Neural progenitor cell (in vitro differentiated cells): ENCODE measurements at places on chromosomes 11 and 22. TPM values are rescaled to one million over a fixed set of nuclear protein-coding genes. Genes with fewer than 3 reads are reported as not detected.

- no peak overlapping the region for H3K27ac ChIP-seq
- no peaks in the 10 kb centered on the region for H3K36me3 ChIP-seq
- no peaks in the 10 kb centered on the region for H3K27me3 ChIP-seq
- peaks cover 6% of the 10 kb centered on the region for H3K4me1 ChIP-seq
- DNase-seq = no peak
Observed at GRCh38 chr11:70159627-70160570, 43.2 kb upstream of the FADD start.

DNA sequence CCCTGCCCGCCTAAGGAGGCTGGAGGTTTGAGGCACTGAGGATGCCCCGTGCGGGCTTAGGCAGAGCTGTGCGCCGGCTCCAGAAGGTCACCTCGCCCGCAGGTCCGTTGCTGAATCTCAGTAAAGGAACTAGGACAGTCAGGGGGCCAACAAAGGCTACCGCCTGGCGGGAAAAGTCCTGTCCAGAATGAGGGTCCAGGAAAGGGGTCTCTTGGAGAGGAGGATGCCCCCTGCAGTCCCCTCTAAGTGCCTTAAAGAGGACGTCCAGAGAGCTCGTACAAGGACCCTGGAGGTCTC lies 548 bp downstream of the PVALB start:
- DNase-seq = peak; percentile 45
- no peak overlapping the region for H3K27ac ChIP-seq
- peak overlapping the region; percentile 60 for H3K4me3 ChIP-seq
- H3K27me3 ChIP-seq = peaks cover 79% of the 10 kb centered on the region

DNA sequence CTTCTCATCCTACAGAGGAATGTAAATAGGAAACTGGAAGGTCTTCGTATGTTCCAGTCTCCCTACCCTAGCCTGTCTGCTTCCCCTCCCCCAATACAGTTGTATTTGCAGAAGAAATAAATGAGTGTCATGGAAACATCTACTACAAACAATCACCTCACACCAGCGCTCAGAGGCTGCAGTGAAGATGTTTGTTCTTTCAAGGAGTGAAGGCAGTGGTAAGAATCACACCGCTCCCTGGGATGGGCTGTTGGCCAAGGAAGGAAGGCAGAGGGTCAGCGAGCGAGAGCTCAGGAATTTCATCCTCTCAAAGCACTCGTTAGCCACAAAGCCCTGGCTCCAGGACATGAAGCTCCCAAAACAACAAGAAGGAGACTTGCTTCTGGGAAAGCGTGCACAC lies 1.1 kb upstream of the IGSF9B start:
- H3K27me3 ChIP-seq = peaks cover 78% of the 10 kb centered on the region
- H3K27ac ChIP-seq = no peak overlapping the region
- no peaks in the 10 kb centered on the region for H3K36me3 ChIP-seq
- DNase-seq = no peak

- no peaks in the 10 kb centered on the region for H3K36me3 ChIP-seq
- peak overlapping the region; percentile 53 for H3K27ac ChIP-seq
- peaks cover 49% of the 10 kb centered on the region for H3K4me1 ChIP-seq
- peaks cover 33% of the 10 kb centered on the region for H3K27me3 ChIP-seq
- no peak overlapping the region for H3K4me3 ChIP-seq
Observed at GRCh38 chr11:79082907-79083306, 357.9 kb downstream of the TENM4 start.

GRCh38 chr11:80282643-80283042 lies 841.8 kb upstream of the TENM4 start:
- H3K4me1 ChIP-seq = no peaks in the 10 kb centered on the region
- no peaks in the 10 kb centered on the region for H3K36me3 ChIP-seq
- no peak overlapping the region for H3K27ac ChIP-seq
- no peak for DNase-seq

GLYATL1 gene
- 9.1 and 10.9 TPM in 2 replicates for total RNA-seq
